ENCODE measurements at places on chromosomes 11 and 22. TPM values are rescaled to one million over a fixed set of nuclear protein-coding genes. Genes with fewer than 3 reads are reported as not detected.

Gene GRIA4
- total RNA-seq, result under 0.01 TPM

- no peak for DNase-seq
Measured at GRCh38 chr11:95585069-95585751, 204.4 kb downstream of the FAM76B start.

DNA sequence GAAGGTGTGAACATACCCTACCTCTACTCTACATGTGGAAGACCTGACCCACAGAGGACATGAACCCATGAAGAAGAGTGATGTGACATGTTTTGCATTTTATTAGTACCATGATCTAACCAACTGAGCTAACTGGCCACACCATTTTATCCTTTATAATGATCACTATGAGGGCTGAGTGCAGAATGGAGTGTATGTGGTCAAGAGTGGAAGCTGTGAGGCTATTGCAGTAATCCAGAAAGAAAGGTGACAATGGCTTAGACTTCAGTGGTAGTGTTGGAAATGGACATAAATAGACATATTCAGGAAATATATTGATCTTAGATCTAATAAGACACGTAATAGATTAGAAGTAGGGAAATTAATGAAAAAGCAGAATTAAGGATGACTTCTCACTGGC lies 3.8 kb downstream of the SRSF8 start:
- no peak for DNase-seq

GRCh38 chr11:75468534-75469340 lies 35.7 kb upstream of the KLHL35 start:
- DNase-seq, result no peak

DNA sequence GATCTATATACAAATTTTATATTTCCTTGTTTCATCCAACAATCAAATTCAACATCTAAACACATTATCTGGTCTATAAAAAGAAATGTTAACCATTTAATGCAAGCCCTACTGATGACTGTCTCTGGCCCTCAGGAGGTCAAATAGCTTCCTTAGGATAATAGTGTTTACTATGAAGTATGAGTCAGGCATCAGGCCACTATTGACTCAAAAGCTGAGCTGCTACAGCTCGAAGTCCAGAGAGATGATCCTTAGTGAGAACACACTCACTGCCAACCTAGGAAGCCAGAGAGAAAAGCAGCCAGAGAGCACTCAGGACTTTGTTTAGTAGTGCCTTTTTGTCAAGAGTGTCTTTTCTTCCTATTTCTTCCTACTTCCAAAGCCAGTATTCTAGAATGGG lies 171.8 kb downstream of the SOX6 start:
- no peak for DNase-seq

DNA sequence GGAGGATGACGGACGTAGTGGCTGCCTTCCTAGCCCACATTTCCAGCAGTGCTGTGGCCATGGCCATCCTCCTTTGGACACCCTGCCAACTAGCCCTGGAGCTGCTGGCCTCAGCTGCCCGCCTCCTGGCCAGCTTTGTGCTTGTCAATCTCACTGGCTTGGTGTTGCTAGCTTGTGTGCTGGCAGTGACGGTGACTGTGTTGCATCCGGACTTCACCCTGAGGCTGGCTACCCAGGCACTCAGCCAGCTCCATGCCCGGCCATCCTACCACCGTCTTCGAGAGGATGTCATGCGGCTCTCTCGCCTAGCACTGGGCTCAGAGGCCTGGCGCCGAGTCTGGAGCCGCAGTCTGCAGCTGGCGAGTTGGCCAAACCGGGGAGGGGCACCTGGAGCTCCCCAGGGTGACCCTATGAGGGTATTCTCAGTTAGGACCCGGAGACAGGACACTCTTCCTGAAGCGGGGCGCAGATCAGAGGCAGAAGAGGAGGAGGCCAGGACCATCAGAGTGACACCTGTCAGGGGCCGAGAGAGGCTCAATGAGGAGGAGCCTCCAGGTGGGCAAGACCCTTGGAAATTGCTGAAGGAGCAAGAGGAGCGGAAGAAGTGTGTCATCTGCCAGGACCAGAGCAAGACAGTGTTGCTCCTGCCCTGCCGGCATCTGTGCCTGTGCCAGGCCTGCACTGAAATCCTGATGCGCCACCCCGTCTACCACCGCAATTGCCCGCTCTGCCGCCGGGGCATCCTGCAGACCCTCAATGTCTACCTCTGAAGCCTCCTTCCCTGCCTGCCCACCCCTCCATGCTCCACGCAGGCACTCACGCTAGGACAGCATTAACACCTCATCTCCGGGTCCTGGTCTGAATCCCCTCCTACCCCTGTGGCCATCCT lies 1.6 kb downstream of the RNF26 start:
- DNase-seq, result no peak

DNA sequence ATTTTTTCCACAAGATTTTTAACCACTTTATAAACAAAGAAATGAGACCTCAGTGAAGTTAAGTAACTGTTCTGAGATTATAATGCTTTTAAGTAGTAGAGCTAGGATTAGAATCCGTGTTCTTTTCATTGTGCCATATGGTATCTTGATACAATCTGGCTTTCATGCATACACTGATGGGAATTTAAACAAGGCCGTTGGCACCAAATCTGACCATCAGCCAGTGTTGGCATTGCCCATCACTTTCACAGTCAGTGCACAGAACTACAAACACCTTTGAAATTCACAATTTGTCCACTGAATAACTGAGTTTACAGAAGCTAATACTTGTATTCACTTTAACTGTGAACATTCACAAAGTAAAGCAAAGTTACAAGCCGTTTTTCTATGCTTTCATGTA lies 1228.0 kb downstream of the TBC1D22A start:
- DNase-seq, result no peak

DNA sequence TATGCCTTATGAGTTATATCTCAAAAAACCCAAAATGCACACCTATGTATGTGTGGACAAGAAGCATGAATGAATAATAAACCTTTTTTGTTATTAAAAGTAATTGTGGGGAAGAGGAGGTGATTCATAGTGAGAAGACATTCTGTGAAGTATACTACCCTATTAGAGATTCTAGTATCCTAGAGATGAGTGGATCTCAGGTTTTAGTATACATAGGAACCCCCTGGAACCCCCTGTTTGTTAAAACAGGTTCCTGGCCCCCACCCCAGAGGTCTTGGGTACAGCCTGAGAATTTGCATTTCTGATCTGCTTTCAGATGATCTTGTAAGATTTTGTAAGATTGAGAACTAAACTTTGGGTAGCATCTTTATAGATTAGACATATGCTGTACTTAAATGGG lies 17.5 kb downstream of the NUCB2 start:
- DNase-seq, result no peak

Gene GRIK4
- 0.19 TPM for total RNA-seq

Gene KCNE3
- total RNA-seq, result 2.9 TPM

DNA sequence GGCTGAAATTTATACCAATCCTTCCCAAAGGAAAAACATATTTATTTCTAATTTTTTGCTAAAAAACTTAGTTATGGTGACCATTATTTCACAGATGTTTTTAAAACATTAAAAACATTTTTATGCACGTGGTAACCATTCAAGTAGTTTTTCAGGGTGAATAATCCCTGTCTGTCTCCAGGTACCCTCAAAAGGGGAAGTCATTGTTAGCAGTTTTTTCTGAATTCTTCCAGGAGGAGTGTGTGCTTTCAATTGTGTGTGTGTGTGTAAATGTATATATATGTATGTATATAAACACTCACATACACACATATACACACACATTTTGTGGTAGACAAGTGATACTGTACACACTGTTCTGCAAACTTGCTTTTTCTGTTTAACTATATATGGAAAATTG lies 43.9 kb downstream of the MIAT start:
- no peak for DNase-seq

Gene FZD4
- 3.4 TPM for total RNA-seq

- no peak for DNase-seq
Measured at GRCh38 chr22:22755778-22756100, 111.3 kb downstream of the GGTLC2 start.

DNA sequence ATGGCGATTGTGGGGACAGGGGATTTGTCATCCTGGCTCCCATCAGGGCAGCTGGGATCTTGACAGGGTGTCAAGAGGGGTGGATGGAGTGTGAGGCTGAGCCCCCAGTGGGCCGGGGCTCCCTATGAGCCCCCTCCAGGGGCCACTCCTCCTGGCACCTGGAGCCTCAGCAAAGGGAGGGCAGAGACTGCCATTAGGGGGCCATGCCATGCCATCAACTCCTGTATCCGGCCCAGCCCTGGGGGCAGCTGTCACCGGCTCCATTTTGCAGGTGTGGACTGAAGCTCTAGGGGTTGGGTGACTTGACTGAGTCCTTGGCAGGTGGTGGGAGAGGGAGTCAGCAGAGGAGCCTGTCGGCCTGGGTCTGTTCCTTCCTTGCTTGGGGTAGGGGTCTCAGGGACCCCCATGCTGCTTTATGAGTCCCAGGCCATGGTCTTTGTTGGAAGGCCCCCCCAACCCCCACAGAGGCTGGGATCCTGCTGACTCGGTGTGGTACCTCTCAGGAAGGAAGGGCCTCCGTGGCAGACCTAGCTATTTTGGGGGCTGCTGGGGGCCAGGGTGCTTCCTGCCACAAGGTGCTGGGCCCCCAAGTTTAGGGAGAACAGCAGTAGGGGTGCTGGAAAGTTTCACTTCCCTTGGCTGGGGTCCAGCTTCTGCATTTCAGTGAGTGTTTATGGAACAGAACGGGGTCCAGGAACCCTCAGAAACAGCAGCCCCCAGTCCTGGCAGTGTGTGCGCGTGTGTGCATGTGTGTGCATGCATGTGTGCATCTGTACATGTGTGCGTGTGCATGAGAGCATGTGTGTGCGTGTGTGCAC lies 1.5 kb downstream of the ACY3 start:
- DNase-seq, result no peak

DNA sequence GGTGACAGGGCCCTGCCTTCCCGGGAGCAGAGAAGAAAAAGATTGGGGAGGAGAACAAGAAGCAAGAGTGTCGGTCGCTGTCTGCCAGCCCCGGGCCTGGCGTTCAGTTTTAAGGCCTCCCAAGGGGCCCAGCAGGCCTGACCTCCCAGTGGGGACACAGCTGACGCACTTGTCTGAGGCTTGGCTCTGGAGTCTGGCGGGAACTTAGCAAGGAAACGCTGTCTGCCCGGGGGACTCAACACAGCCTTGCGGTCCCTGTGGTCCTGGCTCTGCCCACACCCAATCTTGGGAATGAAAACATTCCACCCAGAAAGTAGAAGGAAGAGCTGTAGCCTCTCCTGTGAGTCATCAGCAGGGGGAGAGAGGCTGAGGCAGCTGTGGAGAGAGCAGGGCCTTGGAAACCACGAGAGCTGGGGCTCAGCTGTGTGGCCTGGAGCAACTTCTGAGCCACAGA lies 54.4 kb downstream of the TRAF6 start:
- no peak for DNase-seq

DNA sequence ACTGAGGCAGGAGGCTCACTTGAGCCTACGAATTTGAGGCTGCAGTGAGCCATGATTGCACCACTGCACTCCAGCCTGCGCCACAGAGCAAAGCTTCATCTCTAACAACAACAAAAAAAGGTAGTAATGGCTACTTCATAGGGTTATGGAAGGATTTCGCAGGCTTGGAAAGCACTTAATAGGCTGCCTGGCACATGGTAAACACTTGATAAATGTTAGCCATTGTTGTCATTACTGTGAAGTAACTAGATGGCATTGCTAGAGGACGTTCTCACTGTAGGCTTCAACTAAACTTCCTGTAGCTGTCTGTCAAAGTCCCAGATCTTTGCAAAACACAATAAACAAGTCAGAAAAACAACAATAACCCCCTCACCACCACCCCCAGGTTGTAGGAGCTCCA lies 357.2 kb upstream of the NARS2 start:
- DNase-seq, result no peak

GRCh38 chr11:86630229-86630981 lies 42.0 kb downstream of the ME3 start:
- no peak for DNase-seq

DNA sequence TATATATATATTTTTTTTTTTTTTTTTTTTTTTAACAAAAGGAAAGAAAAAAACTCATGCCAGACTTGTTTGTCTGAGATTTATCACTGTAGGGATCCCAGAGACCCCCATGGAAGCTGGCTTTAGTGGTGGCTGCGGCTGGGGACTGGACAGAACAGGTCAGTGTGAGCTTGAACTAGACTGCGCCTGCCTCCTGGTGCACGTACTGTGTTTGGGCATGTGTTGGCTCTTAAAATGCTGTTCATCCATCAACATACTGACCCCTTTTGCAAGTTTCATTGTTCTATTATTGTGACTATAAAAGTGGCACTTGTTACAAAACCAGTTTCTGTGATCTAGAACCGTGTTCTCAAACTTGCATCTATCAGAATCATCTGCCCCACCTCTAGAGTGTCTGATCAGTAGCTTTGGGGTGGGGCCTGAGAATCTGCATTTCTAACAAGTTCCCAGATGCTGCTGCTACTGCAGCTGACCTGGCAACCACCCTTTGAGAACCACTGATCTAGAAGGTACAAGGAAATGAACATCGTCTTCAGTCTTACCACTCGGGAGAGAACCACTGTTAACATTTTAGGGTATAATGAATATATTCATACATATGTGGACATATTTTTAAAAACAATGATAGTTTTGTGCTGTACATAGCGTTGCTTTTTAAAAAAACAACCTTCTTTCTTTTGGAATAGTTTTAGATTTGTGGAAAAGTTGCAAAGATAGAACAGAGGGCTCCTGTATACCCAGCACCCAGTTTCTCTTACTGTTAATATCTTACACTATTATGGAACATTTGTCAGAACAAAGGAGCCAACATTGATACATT lies 54.0 kb downstream of the ZNRF3 start:
- DNase-seq, result no peak

Gene MS4A6E
- total RNA-seq, result 0.57 TPM

Gene PITPNM1
- total RNA-seq, result 21.6 TPM

Gene CEP126
- 0.42 TPM for total RNA-seq

Measured in thymus (tissue), 14 donors.